NCI-H1105 treated with DMSO at 0.1 percent for 48 hours (cell line): ENCODE measurements at places on chromosomes 4 and X.
A peak's percentile ranks its signal among the peaks of the same experiment; 100 is the strongest.

- DNase-seq, result no peak
These were observed 11.4 kb downstream of the ASIC5 start for GRCh38 chr4:155854582-155855226.

DNA sequence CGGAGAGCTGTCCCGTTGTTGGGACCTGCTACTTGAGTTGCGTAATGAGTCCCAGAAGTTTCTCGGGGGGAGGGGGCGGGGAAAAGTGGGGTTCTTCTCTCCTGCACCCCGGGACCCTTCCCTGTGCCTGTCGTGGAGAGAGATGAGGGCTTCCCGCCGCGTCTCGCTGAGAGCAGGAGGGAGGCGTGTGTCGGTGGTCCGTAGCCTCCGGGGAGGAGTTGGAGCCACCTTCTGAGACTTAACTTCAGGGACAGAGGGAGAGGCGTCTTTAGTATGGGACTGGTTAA lies 698 bp downstream of the AFF1 start:
- no peak for DNase-seq

- peak; percentile 81 for DNase-seq
These were observed 169.9 kb upstream of the AADAT start for GRCh38 chr4:170259631-170260153.

GRCh38 chrX:38175139-38175538 lies 45.5 kb downstream of the SRPX start:
- peak; percentile 32 for DNase-seq

GRCh38 chrX:150456466-150456865 lies 93.3 kb downstream of the MAMLD1 start:
- DNase-seq, result no peak

DNA sequence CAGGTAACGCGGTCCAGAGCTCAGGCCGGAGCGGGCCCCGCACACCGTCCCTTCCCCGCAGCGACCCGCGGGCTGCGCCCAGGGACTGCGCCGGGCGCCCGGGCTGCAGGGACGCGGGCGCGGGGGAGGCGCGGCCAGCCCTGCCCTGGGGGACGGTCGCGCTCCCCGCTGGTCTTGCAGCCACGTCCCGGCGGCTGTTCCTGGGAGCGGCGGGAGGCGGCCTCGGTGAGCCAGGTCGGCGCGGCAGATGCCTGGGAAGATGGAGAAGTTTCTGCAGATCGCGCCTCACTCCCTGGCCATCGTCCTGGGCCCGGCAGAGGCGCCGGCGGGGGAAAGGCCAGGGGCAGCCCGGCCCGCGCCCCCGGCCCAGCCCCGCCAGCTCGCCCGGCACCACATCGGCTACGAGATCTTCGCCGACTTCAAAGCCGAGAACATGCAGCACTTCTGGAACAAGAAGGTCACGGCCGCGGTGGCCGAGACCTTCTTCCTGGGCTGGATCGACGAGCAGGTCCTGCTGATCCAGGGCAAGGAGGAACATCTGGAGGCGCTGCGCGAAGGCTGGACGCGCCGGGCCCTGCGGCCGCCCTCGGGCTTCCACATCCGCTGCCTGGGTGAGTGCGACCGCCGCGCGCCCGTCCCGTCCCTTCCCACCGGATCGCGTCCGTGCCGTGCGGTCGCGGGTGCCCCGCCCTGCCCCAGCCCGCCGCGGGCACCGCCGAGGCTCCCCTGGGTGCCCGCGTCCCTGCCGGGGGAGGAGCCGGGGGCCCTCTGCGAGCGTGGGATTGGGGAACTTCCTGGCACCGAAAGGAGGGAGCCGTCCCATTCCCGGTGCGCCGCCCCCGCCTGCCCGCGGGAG lies 107.4 kb upstream of the STOX2 start:
- peak; percentile 15 for DNase-seq

DNA sequence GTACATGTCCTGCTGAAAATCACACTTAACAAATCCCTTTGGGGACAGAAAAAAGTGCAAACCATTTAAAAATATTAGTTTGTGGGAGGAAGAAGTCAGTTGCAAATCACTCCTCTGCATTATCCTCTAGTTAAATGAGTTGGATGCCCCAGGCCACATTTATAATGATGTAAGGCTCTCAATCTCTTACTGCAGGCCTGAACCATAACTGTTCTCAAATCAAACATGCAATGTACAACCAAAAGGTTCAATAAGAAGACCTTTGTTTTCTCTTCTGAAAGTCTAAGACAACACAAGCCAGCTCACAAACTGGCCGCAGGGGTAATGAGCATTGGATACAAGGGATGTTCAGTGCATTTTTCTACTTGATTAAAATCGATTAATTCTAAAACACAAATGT lies 39.7 kb downstream of the IGFBP7 start:
- no peak for DNase-seq

- no peak for DNase-seq
These were observed 56.3 kb downstream of the PKD2 start for GRCh38 chr4:88063634-88064296.

DNA sequence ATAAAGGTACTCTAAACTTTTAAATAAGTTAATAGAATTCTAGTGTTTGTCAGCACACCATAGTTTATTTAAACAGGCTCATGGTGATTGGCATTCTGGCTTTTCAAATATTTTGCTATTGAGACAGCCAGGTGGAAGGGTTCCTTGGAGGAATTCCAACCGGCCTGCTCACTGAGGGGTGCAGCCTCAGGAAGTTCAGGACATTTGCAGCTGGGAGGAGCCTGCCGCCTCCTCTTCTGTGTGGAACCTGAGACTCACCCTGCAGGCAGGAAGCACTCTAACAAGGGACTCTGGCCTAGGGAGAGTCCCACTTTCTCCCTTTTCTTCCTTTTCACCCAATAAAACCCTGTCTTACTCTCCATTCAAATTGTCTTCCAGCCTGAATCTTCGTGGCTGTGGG lies 1328.0 kb downstream of the FSTL5 start:
- no peak for DNase-seq

- no peak for DNase-seq
These were observed 90.7 kb upstream of the ADRA2C start for GRCh38 chr4:3675251-3676115.

- DNase-seq, result peak; percentile 69
These were observed 97.1 kb downstream of the MRPL1 start for GRCh38 chr4:77959566-77960338.

GRCh38 chrX:153238361-153238760 lies 59.3 kb downstream of the MAGEA1 start:
- no peak for DNase-seq

- no peak for DNase-seq
These were observed 381.6 kb upstream of the CPEB2 start for GRCh38 chr4:14620567-14621141.

- no peak for DNase-seq
These were observed 139.7 kb downstream of the TSPAN5 start for GRCh38 chr4:98518559-98519267.

- no peak for DNase-seq
These were observed 79.6 kb upstream of the PLAC1 start for GRCh38 chrX:134737721-134738369.

DNA sequence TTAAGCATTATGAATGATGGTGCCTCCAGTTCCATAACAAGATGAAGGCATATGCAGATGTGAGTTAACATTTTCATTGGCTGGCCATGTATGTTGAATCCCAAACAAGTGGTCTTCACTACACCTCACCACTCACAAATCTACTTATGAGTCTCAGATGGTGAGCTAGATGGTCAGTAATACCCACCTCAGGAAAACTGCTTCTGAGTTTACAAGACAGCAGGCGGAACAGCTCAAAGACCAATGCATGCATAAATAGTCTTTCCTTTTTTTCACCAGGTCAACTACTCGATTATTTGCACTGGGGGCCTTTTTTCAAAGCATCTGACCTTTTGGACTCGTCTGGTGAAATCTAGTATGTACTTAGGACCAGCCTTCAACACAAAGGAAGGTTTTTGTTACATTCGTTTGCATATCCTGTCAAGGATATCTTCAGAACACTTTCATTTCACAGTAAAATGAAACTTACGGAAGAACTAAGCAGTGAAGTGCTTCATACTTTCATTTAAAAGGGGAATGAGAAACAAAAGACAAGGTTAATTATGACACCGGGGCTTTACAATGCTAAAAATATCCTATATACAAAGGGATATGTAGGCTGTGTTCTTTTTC lies 23.1 kb upstream of the TLR7 start:
- no peak for DNase-seq

DNA sequence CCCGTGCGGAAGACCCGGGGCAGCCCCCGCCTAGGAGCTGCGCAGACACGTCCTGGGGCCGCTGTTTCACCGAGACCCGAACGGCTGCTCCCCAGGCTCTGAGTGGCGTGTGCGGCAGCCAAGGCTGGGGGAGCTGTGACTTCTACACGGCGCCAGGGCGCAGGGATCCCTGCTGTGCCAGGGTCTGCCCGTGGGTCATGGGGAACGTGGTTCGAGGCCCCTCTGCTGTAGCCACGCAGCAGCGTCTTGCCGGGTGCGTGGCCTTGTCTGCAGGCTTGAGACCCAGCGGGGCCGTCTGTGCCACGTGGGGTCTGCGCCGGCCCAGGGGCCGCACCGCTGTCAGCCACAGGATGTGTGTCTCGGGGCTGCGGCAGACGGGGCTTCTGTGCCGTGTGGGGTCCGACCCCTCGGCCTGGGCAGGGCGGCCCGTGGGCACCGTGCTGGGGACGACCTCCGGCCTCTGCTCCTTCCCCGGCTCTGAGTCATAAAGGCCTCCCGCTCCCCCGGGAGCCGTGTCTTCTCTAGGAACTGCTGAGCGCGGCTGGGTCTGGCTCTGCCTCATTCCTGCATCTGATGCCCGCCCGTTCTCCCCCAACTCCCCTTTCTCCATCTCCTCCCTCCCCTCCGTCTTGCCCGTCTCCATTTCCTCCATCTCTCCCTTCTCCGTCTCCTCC lies 12.7 kb upstream of the GTPBP6 start:
- peak; percentile 3 for DNase-seq

GRCh38 chrX:16089086-16089485 lies 34.3 kb upstream of the GRPR start:
- DNase-seq, result no peak

DNA sequence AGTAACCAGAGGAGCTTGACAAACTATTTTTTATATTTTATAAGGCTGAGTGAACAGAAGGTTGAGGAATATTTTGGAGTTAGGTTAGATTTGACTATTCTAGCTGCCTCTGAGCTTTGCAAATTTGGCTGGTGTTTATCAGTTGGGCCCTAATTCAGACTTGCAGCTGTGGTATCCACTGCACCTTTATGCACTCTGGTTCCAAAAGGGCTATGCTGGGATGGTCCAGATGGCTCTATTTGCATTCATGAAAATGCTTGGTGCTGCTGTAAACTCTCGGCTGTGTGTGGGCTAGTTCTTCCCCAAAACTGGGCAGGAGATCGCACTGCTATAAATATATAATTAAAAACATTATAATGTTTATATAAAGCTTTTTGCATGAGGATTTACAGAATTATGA lies 106.3 kb downstream of the REPS2 start:
- DNase-seq, result no peak

GRCh38 chrX:98191003-98191402 lies 1307.3 kb downstream of the RPA4 start:
- no peak for DNase-seq

- DNase-seq, result no peak
These were observed 272.3 kb upstream of the RPS6KA3 start for GRCh38 chrX:20538974-20539373.

DNA sequence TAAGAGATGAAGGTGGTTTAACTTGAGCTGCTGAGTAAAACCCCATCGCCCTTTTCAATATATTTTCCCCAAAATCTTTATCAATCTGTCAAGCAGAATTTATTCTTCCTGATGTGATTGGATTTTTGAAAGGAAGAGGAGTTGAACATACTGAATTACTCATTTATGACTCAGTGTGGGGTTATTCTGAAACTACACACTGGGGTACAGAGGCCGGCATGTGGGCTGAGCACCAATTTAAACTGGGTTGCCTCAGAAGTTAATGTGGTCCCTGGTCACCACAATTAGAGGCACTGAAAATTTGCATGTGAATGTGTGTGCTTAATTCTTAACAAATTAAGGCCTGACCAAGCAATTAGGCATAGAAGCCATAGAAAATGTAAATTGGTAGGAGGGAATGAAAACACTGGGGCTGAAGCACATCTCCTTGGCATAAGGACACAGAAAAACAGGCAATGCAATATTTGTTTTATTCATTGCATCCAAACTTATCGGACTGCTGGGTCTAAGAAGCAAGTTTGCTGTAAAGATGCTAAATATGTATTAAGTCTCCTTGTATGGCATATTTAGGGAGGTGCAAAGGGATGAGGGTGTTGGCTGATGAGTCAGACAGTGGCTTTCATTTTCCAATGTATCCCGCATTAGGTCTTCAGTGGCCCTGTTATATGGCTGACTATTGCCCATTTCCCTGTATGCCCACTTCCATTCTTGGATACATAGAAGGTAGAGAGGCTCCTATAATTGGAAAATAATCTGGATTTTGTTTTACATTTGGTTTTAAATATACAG lies 170.9 kb downstream of the IL15 start:
- DNase-seq, result no peak

DNA sequence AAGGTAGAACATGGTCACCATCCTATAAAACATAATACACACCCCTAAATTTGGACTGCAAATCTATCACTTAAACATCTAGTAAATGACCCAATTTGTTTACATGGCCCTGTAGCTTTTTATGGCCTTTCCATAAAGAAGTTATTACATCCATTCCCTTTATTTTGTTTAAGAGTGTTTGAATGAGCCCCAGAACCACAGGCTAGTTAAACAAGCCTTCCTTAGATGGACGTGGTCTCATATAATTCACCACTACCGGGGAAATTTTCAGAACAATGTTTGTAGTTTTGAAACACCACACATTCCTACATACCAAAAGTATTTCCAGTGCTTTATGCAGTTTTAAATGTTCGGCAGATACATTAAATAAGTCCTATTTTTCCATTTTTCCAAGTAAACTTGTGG lies 12.3 kb downstream of the PDGFC start:
- no peak for DNase-seq

- no peak for DNase-seq
These were observed 25.8 kb upstream of the VEGFC start for GRCh38 chr4:176818531-176818930.

DNA sequence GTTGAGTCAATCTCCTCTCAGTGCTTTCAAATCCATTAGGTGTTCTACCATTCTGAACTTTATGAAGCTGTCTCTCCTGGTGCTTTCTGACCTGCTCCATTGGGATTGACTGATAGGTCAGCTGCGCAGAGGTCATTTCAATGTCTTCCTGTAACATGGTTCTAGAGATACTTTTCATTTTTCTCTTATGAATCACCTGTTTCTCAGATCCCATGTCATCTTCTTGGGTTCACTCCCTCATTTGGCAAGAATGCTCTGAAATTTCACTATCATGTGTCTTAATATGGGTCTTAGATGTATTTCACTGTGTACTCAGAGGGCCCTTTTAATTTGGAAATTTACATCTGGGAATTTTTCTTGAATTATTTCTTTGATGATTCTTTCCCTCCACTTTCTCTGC lies 13.8 kb upstream of the PGM2 start:
- no peak for DNase-seq

DNA sequence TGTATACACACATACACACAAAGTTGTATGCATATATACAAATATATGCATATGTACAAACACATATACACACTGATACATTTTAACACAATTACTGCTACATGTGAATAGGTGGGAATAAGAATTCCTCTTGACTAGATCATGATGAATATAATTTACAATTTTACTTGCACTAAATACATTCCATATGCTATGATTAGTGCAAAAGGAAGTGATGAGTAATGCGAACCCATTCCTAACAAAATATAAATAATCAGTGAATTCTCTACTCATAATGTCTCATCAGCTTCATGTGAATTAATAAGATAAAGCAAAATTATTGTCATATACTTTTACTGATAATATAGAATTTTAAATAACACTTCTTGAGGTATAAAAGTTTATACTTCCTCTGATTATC lies 1077.3 kb upstream of the PCDH10 start:
- no peak for DNase-seq

GRCh38 chrX:51459125-51459524 lies 37.3 kb downstream of the NUDT11 start:
- no peak for DNase-seq
